ENCODE measurements at places on chromosomes 4 and X.

DNA sequence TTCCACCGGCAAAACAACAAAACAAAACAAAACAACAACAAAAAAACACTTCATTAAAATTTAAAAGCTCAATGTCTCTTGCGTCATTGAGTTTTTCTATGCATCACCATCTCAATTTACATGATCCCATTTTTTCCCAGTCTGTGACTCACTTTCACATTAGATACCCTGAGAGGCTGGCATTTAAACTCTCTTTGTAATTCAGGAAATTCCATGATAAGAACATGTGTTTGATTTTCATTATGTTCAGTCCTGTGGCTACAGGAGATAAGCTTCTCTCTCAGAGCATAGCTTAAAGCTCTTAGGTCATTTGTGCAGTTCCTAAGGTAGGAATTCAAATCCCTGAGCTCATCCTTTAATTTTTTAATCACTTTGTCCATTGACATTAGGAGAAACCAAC lies 104.6 kb downstream of the NBDY start:
- no peak for DNase-seq

DNA sequence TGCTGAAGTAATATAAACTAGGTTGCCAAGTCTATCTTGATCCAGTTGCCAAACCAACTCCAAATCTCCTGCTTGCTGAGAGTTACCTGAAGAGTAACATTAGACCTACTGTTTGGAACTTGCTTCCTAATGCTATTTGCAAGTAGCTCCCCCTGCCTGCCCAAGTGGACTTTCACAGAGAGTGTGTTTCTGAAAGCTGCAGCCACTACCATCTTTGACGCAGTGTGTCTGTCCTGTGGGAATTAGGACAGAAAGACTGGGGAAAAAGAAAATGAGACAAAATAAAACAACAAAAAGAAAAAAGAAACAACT lies 195.0 kb upstream of the HS3ST1 start:
- DNase-seq, result no peak

DNA sequence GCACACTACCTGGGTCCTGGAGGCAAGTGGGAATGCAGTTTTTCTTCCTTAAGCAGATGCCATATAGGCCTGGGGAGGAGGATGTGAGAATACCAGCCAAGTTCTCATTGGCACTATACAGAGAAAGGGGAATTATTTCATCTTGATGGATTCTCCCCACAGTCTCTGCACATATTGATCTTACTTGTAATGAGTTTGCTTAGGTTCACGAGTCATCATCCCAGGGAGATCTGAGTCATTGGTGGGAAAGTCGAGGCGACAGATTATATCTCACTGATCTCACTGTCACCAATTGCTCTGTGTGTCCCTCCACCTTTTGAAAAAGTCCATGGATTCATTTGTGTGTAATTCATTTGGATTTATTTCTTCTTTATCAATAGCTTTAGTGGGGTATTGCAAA lies 156.8 kb downstream of the AR start:
- DNase-seq, result no peak

GRCh38 chr4:93776386-93777080 lies 52.0 kb upstream of the ATOH1 start:
- DNase-seq, result no peak

- DNase-seq, result no peak
Measured at GRCh38 chrX:100264200-100264599, 145.9 kb downstream of the PCDH19 start.

DNA sequence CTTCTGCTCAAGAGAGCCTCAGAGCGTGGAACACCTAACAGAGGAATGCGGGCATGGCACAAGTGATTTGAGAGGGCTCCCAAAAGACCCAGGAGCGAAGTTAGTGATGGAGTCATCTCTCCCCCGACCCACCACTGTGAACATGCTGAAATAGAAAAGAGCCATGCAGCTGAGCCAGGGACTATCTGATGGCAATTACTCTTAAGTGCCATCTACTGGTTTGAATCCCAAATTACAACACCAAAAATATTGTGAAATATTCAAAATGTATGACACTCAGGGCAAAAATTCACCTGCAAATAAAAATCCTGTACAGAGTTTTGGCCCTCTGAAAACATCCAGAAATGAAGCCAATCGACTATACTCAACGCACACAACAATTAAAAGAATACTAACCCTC lies 2038.9 kb upstream of the ADGRL3 start:
- no peak for DNase-seq

GRCh38 chr4:112564706-112565270 lies 48.8 kb upstream of the NEUROG2 start:
- no peak for DNase-seq

DNA sequence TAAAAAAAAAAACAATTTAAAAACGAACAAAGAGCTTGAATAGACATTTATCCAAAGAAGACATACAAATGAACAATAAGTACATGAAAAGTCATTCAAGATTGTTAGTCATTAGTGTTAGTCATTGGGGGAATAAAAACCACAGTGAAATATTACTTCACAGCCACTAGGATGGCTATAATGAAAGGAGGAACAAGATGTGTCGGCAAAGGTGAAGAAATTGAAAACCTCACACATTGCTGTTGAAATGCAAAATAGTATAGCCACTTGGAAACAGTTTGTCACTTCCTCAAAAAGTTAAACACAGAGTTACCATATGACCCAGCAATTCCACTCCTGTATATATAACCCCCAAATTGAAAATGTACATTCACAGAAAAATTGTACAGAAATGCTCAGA lies 45.2 kb upstream of the SLC39A8 start:
- no peak for DNase-seq

- DNase-seq, result no peak
Measured at GRCh38 chrX:31500921-31501320, 429.1 kb upstream of the FTHL17 start.

DNA sequence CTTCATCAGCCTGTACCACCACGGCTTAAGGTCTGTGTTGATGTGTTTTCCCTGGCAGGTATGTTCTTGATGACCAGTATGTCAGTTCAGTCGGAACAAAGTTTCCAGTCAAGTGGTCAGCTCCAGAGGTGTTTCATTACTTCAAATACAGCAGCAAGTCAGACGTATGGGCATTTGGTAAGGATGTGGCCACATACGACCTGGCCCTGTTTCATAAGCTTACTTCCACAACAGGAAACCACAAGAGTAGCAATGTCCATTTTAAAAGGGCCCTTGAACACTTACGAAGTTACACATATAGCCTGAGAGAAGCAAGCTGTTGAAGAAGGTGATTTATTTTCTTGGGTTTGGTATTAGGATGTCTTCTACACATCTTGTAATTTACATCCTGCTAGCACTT lies 46.1 kb downstream of the BMX start:
- no peak for DNase-seq

DNA sequence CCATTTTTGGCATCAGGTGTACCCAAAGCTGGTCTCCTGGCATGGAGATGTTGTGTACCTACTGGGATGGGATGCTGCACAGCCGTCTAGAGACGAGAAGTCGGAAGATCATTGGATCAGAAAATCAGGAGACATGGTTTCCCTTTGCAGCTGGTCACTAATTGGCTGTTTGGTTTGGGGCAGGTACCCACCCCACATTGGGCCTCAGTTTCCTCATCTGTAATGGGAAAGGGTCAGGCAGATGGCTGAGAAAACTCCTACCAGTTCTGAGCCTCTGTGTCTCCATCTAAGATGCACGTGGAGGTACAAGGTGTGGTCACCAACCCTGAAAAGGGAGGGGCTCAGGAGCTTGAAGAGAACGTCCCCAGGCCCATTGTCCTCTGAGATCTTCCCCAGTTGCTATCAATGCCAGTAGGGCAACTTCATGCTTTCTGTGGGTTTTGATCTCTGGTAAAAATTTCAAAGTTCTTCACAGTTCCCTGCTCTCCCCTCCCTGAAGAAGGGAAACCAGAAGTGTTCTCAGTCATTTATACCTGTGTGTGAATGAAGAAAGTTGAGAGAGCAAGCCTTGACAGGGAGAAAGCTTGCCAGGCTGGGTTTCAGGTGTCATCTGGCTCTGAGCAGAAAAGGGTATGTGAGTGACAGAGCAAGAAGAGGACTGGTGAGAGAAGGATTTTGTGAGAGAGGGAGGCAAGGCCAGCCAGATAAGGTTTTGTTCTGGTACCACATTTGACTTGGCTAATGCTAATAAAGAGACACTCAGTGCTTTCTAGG lies 15.1 kb downstream of the TSC22D3 start:
- no peak for DNase-seq

GRCh38 chrX:133726211-133726630 lies 259.2 kb downstream of the GPC3 start:
- no peak for DNase-seq

GRCh38 chr4:20203508-20203907 lies 48.2 kb upstream of the SLIT2 start:
- DNase-seq, result no peak

- DNase-seq, result no peak
Measured at GRCh38 chr4:129823105-129823504, 727.2 kb downstream of the C4orf33 start.

- DNase-seq, result no peak
Measured at GRCh38 chr4:8577046-8577445, 3.1 kb upstream of the GPR78 start.

GRCh38 chrX:9708086-9708485 lies 57.6 kb downstream of the GPR143 start:
- no peak for DNase-seq

- no peak for DNase-seq
Measured at GRCh38 chrX:68945603-68946228, 116.9 kb downstream of the EFNB1 start.

GRCh38 chr4:40314951-40315350 lies 20.2 kb upstream of the CHRNA9 start:
- no peak for DNase-seq

- no peak for DNase-seq
Measured at GRCh38 chrX:9857575-9858474, 71.6 kb downstream of the SHROOM2 start.

DNA sequence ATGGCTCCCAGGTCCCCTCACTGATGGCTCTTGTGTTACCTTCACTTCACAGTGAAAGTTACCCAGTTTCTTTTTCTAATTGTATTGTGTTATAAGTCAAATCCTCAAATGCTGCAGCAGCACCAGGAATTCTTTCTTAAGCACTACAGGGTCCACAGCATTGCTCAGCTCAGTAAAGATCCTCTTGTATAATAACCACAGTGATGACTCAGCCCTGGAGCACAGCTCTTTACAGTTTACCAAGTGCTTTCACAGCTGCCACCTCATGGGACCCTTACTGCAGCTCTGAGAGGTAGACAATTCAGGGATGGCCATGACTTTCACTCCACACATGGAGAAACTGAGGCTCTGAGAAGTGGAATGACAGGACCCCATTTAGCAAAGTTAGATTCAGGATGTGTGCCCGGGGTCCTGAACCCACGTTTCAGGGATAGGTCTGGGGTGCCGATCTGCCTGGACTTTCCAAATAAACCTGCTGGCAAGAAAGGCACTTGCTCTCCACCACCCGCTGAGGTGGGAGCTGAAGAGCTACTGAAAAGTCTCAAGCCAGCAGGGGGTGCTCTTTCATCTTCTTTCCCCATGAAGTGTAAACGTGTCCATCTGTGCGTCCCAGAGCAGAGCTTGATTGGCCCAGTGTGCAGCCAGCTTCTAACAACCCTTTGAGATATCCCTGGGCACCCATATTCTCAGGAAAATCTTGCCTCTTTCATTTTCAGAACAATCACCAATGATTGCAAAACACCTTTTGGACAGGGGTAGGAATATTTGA lies 35.7 kb upstream of the GABRQ start:
- no peak for DNase-seq

DNA sequence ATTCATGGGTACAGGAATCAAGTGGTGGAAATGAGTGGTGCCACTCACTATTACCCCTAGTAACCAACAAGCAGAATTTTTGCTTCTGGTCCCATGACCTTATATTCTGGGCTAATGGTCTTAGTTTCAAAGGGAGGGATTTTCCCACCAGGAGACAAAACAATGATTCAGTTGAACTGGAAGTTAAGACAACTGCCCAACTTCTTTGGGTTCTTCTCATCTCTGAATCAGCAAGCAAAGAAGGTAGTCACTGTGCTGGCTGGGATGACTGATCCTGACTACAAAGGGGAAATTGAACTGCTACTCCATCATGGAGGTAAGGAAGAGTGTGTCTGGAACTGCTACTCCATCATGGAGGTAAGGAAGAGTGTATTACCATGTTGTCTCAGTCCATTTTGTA lies 87.2 kb downstream of the IL13RA2 start:
- DNase-seq, result no peak

DNA sequence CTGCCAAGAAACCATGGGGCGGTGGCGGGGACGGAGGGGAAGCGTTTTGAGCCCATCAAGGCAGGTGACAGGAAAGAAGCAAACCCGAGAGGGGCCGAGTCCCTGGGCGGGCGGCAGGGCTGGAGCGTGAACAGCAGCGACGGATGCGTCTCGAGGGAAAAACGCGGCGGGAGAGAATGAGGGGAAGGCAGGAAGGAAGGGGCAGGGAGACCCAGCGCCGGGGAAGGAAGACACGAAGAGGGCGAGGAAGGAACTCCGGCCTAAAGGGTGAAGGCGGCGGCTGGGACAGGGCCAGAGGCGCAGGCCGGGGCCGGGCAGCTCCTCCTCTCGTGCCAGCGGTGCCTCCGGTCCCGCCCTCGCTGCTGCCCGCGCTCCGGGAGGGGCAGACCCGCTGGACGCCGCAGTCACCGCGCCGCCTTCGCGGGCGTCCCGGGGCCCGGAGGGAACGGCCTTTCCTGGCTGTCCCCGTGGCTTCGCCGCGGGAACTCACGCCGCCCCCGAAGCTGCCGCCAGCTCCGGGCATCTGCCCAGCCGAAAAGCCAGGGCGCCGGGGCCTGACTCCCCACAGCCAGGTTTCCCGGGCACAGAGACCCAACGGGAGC lies 751 bp upstream of the RGS12 start:
- peak; percentile 9 for DNase-seq

DNA sequence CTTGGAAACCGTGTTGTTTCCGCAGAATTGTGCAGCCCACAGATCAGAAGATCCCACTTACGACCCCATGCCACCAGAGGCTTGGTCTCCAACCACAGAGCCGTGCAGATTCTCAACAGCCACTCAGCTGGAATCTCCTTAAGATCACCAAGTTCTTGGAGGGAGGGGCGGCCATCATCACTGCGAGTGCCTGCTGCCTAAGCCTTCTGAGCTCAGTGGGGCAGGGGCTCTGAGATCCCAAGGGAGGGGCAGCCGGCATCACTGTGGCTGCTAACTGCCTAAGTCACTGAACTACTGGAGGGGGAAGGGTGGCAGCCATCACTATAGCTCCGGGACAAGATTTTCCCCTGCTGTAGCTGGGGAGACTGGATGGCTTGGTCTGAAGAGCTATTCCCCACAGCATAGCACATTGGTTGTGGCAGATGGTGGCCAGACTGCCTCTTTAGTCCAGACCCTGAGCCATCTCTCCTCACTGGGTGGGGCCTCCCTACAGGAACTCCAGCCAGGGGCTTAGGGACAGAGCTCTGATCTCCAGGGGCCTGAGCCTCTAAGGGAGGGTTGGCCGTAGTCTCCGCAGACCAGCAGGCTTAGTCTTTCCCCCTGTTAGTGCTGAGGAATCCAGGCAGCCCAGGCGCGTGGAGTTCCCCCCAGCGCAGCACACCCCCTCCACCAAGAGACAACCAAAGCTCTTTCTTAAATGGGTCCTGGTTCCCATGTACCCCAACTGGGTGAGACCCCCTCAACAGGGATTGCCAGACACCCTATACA lies 1483.9 kb downstream of the ADGRL3 start:
- DNase-seq, result no peak

Measured in central memory CD4-positive, alpha-beta T cell (primary cell).